HepG2 (cell line): ENCODE measurements at places on chromosomes 12 and 14. TPM values are rescaled to one million over a fixed set of nuclear protein-coding genes. Genes with fewer than 3 reads are reported as not detected.

The ACSS3 gene
- 86.3 and 95.7 TPM in 2 replicates for total RNA-seq

The DAO gene
- total RNA-seq, result 0.82 and 1.1 TPM in 2 replicates

The EGLN3 gene
- 0.18 TPM in 2 replicates for total RNA-seq

The MYH6 gene
- not detected in 2 replicates for total RNA-seq

The FAIM2 gene
- total RNA-seq, result not detected in 2 replicates

The NEUROD4 gene
- total RNA-seq, result not detected in 2 replicates

The FAM161B gene
- total RNA-seq, result 1.6 and 2.0 TPM in 2 replicates

The PARPBP gene
- 28.4 and 43.3 TPM in 2 replicates for total RNA-seq

The SOAT2 gene
- 6.1 and 14.9 TPM in 2 replicates for total RNA-seq

The ANO2 gene
- not detected in 2 replicates for total RNA-seq

The ADAM20 gene
- total RNA-seq, result 0.18 TPM in 1 of 2 replicates, not detected in the other

The CDK2 gene
- total RNA-seq, result 47.5 and 52.0 TPM in 2 replicates

GRCh38 chr14:65604936-65605335, 192.4 kb downstream of the FUT8 start:
- H3K4me1 ChIP-seq, result no peaks in the 10 kb centered on the region
- no peak for DNase-seq
- H3K36me3 ChIP-seq, result no peaks in the 10 kb centered on the region
- no peak overlapping the region for H3K4me3 ChIP-seq
- no peak overlapping the region for H3K27ac ChIP-seq
- no peaks in the 10 kb centered on the region for H3K27me3 ChIP-seq

DNA sequence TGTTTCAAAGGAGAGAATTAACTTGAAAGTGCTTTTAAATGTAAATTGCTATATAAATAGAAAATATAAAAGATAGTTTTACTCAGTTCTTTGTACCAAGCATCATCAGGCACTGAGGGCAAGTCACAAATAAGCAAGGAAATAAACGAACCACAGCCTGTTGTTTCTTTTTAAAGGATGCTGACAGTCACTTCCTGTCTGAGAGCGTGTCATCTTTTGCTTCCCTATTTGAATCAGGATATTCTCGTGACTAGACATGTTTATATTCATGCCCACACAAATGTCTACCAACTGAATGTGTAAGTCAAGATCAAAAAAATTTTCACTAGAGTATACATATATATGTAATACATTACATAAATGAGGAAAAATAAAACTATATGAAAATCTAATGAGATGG, 31.4 kb upstream of the SLC2A13 start:
- H3K27ac ChIP-seq, result no peak overlapping the region
- H3K4me3 ChIP-seq, result no peak overlapping the region
- H3K36me3 ChIP-seq, result no peaks in the 10 kb centered on the region
- no peaks in the 10 kb centered on the region for H3K27me3 ChIP-seq
- no peak for DNase-seq

- H3K4me3 ChIP-seq, result no peak overlapping the region
- peaks cover 34% of the 10 kb centered on the region for H3K4me1 ChIP-seq
- no peak for DNase-seq
- H3K27ac ChIP-seq, result no peak overlapping the region
These were observed 26.2 kb upstream of the CDKN3 start for GRCh38 chr14:54370323-54371198.

DNA sequence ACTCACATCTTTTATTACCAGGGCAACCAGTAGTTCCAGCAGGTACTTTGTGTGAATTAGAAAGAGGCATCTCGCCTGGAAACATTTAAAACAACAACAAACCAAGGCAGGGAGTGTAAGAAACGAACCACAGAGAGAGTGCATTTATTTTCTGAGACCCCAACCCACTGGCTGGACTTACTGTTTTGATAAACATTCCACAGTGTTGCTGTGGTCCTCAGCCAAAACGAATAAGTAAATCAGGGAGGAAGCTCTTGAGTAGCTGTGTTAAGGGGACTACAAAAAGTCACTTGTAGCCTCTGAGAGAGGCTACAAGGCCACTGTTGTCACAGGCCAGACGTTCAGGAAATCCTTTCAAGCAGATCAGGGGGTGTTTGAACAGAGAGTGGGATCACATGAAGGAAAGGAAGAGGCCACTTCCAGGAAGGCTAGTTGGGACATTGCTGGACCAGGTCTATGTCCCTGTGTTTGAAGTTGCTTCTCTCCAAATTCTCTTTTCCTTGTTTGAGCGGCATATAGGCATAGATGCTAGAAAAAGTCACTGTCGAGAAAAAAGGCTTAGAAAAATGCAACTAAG, 33.8 kb downstream of the DMAC2L start:
- peaks cover 24% of the 10 kb centered on the region for H3K4me1 ChIP-seq
- H3K27ac ChIP-seq, result no peak overlapping the region
- H3K27me3 ChIP-seq, result no peaks in the 10 kb centered on the region
- H3K36me3 ChIP-seq, result no peaks in the 10 kb centered on the region
- DNase-seq, result no peak
- no peak overlapping the region for H3K4me3 ChIP-seq

GRCh38 chr12:58381546-58381945, 440.2 kb downstream of the ATP23 start:
- H3K4me3 ChIP-seq, result no peak overlapping the region
- no peak overlapping the region for H3K27ac ChIP-seq
- DNase-seq, result no peak
- no peaks in the 10 kb centered on the region for H3K4me1 ChIP-seq
- no peaks in the 10 kb centered on the region for H3K36me3 ChIP-seq

DNA sequence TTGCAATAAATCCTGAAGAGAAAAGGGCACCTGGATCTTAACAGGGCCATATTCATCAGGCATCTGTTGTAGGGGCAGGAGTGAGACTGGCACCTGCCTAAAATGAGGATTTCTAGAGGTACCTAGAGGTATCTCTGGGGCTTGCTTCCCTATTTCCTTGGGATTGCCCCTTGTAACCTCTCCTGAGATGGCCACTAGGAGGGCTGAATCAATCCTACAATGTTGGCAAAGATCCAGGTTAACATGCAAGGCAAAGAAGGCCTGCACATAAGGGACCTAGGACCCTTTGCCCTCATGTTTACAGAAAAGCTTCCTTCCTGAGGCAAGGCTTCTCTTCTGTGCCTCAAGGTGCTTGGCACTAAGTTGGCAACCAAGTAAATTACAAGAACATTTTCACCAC, 25.8 kb upstream of the CLEC4E start:
- no peaks in the 10 kb centered on the region for H3K27me3 ChIP-seq
- DNase-seq, result no peak
- H3K4me1 ChIP-seq, result no peaks in the 10 kb centered on the region
- no peaks in the 10 kb centered on the region for H3K36me3 ChIP-seq
- H3K27ac ChIP-seq, result no peak overlapping the region

- no peaks in the 10 kb centered on the region for H3K36me3 ChIP-seq
- H3K27ac ChIP-seq, result no peak overlapping the region
- peaks cover 60% of the 10 kb centered on the region for H3K4me1 ChIP-seq
- H3K27me3 ChIP-seq, result peaks cover 50% of the 10 kb centered on the region
These were observed 794 bp upstream of the LRTM2 start for GRCh38 chr12:1819571-1819970.

DNA sequence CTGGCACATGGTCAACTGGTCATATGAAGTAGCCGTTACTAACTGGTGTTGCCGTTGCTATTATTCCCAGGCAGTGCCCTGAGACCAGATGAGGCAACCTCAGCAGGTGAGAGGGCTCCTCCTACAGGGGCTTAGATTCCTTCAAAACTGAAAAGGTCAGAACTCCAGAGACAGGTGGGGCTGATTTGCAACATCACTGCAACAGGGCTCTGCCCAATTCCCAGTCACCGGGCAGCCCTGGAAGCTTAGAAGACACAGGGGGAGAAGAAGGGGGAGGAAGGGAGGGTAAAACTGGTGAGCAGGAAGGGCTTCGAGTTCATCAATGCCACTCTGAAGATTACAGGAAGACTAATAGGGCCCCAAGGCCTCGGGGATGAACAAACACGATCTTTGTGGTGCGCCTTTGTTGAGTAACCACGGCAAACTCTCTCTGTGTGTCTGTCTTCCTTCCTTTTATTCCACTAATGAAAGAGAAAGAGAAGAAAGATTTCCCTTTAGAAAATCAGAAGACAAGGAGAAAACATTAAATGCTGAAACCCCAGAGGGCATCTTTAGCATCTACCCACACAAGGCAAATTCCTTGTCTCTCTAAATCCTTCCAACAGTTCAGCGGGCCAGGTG, 749.1 kb upstream of the TBX3 start:
- H3K4me1 ChIP-seq, result peaks cover 77% of the 10 kb centered on the region
- DNase-seq, result peak; percentile 88
- no peak overlapping the region for H3K4me3 ChIP-seq
- no peaks in the 10 kb centered on the region for H3K36me3 ChIP-seq

DNA sequence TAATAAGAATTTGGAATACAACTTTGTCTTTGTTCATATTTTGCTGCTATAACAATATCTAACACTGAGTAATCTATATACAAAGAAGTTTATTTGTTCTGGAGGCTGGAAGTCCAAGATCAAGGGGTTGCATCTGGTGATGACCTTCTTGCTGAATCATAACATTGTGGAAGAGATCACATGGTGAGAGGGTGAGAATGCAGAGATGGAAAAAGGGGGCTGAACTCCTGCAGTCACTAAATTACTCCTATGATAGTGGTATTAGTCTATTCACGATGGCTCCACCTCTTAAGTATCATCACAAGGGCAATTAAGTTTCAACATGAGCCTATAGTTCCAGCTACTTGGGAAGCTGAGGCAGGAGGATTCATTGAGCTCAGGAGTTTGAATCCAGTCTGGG, 4.5 kb upstream of the AKAP6 start:
- no peaks in the 10 kb centered on the region for H3K36me3 ChIP-seq
- no peak overlapping the region for H3K27ac ChIP-seq
- no peak for DNase-seq
- no peaks in the 10 kb centered on the region for H3K27me3 ChIP-seq

DNA sequence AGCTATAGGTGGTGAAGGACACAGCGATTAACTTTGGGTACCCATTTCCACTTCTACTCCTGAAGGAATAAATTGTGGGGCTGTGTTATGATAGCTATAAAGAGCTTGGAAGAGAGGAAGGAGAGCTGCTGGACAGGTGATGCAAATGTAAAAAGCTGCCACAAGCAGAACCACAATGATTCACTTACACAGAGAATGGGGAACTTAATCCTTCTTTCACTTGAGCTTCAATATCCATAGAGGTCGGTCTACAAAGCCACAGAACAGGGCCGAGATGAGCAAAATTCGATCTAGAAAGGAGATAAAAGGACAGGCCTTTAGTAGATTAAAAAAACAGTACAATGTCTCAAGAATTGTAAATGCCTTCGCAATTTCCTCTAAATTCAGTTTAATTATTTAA, 831.1 kb downstream of the LRFN5 start:
- no peaks in the 10 kb centered on the region for H3K27me3 ChIP-seq
- no peak overlapping the region for H3K27ac ChIP-seq
- H3K36me3 ChIP-seq, result no peaks in the 10 kb centered on the region
- no peaks in the 10 kb centered on the region for H3K4me1 ChIP-seq
- H3K4me3 ChIP-seq, result no peak overlapping the region

- H3K27me3 ChIP-seq, result no peaks in the 10 kb centered on the region
- H3K36me3 ChIP-seq, result no peaks in the 10 kb centered on the region
- DNase-seq, result no peak
- H3K4me3 ChIP-seq, result no peak overlapping the region
- H3K4me1 ChIP-seq, result peaks cover 24% of the 10 kb centered on the region
These were observed 50.0 kb upstream of the EVL start for GRCh38 chr14:100015251-100015655.

GRCh38 chr12:89892436-89892835, 183.8 kb upstream of the ATP2B1 start:
- H3K27ac ChIP-seq, result no peak overlapping the region
- no peaks in the 10 kb centered on the region for H3K4me1 ChIP-seq
- H3K4me3 ChIP-seq, result no peak overlapping the region
- DNase-seq, result no peak
- H3K27me3 ChIP-seq, result no peaks in the 10 kb centered on the region
- H3K36me3 ChIP-seq, result no peaks in the 10 kb centered on the region

- peaks cover 1% of the 10 kb centered on the region; the same call in 1 of the 2 replicates for H3K4me1 ChIP-seq
- H3K36me3 ChIP-seq, result no peaks in the 10 kb centered on the region
- no peak overlapping the region for H3K4me3 ChIP-seq
- H3K27me3 ChIP-seq, result no peaks in the 10 kb centered on the region
- no peak overlapping the region for H3K27ac ChIP-seq
These were observed 131.6 kb downstream of the ADGRD1 start for GRCh38 chr12:131085125-131085815.
